ENCODE measurements at places on chromosomes 13 and 19. TPM values are rescaled to one million over a fixed set of nuclear protein-coding genes. Genes with fewer than 3 reads are reported as not detected.
A peak's percentile ranks its signal among the peaks of the same experiment; 100 is the strongest.

The ZIK1 gene
- total RNA-seq = 1.1 TPM

The PDX1 gene
- total RNA-seq = not detected

The CDC42EP5 gene
- total RNA-seq = 18.2 TPM

- ATAC-seq = no peak
Observed at GRCh38 chr13:80010286-80010831, 330.6 kb downstream of the SPRY2 start.

GRCh38 chr19:46717034-46717715, at the start of gene PRKD2:
TSS of gene PRKD2 (minus strand) at chr19:46717114. CDS start at chr19:46716370, 744 bp downstream.
- ATAC-seq = peak; percentile 69

The GJB6 gene
- total RNA-seq = 369 TPM

The IZUMO4 gene
- 4.7 TPM for total RNA-seq

- ATAC-seq = no peak
Observed at GRCh38 chr13:43522788-43523187, 264.0 kb downstream of the ENOX1 start.

DNA sequence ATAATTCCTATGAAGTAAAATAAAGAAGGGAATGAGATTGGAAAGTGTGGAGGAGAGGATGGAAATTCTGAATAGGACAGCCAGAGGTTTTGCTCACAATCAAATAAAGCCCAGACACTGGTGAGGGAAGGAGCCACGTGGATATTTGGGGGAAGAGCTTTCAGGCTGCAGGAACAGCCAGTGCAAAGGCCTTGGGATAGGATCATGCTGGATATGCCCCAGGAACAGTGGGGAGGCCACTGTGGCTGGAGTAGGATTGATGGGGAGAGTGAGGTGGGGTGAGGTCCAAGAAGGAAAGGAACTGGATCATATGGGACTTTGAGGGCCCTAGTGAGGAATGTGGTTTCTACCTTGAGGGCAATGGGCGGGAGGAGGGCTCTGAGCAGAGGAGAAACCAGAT, 4.1 kb upstream of the FXYD5 start:
- ATAC-seq = no peak

- peak; percentile 61 for ATAC-seq
Observed at GRCh38 chr19:8161135-8161646, 11.8 kb upstream of the FBN3 start.

The DIAPH3 gene
- total RNA-seq = 5.7 TPM

- ATAC-seq = peak; percentile 41
Observed at GRCh38 chr19:38877781-38878574, at the start of gene RINL. TSS of gene RINL (minus strand) at chr19:38878275. CDS start at chr19:38876742, 1,533 bp downstream.

GRCh38 chr19:19651076-19651475, 7.6 kb upstream of the GMIP start:
- no peak for ATAC-seq

The IL27RA gene
- 1.2 TPM for total RNA-seq

The TICAM1 gene
- 24.4 TPM for total RNA-seq

The LRP3 gene
- total RNA-seq = 3.9 TPM

DNA sequence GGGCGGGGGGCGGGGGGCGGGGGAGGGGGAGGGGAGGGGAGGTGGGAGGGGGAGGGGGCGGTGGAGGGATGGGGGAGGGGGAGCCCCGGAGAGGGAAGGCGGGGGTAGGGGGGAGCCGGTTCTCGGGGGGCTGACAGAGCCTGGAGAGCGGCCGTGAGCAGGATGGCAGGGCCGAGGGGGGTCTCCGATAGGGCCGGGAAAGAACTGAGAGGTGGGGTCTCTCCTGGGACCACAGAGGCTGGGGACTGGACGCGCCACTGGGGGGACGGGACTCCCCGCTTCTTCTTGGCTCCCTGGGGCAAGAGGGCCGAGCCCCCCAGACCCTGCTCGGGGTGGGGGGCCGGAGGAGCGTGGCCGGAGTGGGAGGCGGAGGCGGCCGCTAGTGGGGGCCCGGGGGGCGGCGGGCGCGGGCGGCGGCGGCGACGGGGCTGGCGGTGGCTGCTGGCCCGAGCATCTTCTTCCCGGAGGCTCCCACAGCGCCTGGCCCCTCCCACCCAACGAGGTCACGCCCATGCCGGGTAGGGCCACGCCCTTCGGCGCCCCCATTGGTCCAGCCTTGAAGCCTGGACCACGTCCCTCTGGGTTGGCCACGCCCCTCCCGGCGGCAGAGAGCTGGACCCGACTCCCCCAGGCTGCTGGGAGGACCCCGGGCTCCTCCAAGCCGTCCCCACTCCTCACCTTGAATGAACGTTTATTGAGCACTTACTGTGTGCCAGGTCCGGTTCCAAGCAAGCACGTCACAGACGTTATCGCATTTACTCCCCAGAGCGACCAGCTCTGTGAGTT, at the start of gene NOVA2:
TSS of gene NOVA2 (minus strand) at position 313 of the 786 bp plus-strand sequence. CDS start 514 bp downstream, outside the sequence.
- peak; percentile 68 for ATAC-seq

DNA sequence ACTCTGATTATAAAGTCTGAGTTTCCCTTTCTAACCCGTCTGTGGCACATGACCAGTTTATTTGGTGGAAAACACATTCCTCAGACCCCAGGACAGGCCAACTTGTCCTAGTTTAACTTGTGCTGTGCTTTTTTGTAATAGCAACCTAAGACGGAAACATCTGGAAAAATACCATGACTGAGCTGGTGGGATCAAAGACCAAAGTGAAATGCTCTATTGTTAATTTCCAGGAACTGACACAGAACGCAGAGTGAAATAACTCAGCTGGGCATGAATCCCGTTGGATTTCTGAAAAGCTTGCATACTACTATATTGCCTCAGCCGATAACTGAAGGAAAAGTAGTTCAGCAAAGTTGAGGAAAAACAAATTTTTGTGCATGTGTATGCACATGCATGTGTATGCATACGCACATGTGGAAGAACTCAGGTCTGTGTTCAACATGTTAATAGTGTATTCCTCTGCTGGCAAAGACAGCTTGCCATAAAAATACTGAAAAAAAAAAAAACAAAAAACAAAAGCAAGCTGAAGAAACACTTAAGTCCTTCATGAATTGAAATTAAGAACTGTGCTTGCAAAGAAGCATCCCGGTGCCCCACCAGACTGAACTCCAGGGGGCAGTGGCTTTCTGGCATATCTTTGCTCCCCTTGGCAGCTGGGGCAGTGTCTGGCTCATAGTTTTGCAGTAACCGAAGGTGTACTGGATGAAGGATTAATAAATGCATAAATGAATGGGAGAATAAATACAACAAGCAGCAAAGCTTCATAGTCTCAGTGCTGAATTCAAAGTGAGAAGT, 187.8 kb downstream of the LHFPL6 start:
- no peak for ATAC-seq

- peak; percentile 21 for ATAC-seq
Observed at GRCh38 chr19:49997709-49998108, 27.5 kb downstream of the VRK3 start.
